Nephron progenitor cell (in vitro differentiated cells): ENCODE measurements at places on chromosomes 7 and 10.

DNA sequence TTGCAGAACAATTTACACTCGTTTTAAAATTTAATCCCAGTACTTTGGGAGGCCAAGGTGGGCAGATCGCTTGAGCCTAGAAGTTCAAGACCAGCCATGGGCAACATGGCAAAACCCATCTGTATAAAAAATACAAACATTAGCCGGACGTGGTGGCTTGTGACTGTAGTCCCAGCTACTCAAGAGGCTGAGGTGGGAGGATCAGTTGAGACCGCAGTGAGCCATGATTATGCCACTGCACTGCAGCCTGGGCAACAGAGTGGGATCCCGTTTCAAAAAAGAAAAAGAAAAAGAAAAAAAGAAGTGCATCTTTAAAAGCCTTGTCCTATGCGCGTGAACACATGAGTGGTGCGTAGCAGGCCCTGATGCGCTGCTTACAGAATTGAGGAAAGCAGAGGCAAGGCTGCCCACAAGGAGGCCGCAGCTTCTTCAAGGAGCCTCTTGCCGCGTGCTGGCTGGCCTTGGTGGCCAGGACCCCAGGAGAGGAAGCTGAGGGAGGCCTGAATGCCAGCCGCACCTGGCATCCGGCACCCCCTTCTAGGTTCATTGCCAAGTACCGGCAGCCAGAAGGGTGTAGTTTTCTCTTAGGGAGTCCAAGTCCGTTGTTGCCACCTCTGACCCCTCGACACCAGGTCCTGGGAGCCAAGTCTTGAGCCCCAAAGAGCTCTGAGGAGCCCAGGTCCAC lies 124.5 kb downstream of the UBE2H start:
- no peak for DNase-seq

GRCh38 chr7:152762056-152762455 lies 2.5 kb downstream of the ACTR3B start:
- no peak for DNase-seq

DNA sequence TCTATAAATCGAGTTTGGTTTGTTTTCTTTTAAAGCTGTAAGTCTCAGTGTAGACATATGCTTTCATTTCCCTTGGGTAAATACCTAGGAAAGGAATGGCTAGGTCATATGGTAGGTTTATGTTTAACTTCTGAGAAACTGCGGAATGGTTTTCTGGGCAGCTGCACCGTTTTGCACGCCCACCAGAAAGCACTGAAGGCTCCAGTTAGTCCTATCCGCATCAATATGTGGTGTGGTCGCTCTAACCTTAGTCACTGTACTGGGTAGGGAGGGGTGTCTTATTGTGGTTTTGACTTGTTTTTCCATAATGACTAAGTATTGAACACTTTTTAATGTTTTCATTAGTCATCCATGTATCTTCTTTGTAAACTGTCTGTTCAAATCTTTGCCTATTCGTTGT lies 279.5 kb upstream of the AKR1E2 start:
- no peak for DNase-seq

DNA sequence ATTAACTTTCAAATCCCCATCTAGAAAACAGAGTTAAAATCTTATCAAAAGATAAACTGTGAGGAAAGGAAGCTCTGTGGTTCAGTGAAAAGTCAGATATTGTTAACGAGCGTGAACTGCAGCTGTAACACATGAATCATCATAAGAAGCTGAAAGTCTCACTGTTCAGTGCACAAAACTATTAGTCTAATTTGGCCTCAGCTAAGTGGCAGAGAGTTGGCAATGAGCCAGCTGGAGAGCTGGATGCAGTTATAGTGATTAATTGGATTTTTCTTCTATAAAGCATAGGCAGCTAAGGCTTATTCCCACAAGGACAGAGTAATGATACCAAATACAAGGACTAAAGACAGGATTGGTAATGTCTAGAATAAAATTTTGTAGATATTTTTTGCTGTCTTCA lies 101.1 kb upstream of the ABCB5 start:
- peak; percentile 15 for DNase-seq

- no peak for DNase-seq
Measured at GRCh38 chr10:75105576-75106197, 5.8 kb upstream of the SAMD8 start.

DNA sequence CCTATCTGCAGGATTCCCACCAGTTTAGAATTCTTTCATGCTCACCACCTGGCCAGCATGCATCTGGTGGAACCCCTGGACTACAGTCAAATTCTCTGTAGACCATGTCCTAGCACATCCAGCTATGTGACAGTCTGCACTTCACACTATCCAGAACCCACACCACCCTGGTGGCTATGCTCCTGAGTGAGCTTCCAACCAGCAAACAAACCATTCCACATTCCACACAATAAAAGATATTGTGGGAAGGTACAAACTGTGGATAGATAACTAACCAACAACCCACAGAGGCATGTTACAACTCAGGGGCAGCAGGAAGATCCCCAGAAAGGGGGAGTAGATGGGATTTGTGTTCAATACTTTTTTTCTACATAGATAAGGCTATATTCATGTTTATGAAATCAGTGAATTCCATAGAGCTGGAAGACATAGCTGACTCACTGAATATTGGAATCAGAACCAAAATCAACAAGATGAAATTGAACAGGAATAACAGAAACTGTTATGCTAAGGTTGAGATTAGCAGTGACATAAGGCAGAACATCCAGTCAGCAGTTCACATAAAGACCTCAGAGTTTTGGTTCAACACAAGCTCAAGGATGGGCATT lies 72.5 kb downstream of the LRRC17 start:
- DNase-seq = no peak

GRCh38 chr10:44193166-44193565 lies 191.7 kb downstream of the CXCL12 start:
- no peak for DNase-seq

GRCh38 chr10:75717126-75717916 lies 285.9 kb downstream of the LRMDA start:
- no peak for DNase-seq

DNA sequence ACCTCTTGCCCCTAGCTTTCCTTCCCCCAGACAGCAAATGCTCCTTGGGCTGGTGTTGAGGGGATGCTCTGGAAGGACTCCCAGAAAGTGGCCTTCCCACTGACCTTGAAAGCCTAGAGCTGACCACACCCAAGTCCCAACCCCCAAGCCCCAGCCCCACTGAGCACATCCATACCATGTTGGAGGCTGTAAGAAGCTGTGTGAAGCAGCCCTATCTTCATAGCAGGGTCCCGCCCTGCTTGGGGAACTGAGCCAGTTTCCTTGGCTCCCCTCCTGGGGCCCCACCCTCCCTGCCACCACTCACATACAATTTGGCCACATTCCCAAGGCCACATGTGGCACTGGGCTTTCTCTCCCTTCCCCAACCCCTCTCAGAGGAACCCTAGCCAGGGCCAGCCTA lies 72.3 kb upstream of the CACUL1 start:
- no peak for DNase-seq

DNA sequence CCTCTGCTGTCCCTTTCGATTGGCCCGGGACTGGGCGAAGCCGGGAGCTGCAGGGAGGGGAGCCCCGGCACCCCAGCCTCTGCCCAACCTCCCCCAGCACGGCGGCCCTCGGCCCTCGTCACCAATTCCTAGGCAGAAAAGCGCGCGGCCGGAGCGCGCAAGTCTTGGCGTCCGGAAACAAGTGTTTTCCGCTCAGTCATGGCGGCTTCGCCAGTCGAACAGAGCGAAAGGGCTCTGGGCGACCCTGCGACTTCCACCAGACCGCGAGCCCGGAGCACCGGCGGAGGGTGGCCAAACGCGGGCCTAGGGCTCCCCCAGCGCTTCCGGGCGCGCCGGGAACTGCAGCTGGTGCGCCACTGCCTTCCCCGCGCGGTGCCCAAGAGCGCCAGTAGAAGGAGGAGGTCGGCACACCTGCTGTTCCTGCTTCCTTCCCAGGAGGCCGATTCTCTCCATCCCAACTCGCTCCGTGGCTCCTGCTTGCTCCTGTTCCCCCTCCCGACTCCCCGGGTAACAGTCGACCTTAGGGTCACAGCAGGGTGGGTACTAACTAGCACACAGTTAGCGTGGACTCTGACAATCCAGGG lies 729.9 kb downstream of the ZWINT start:
- DNase-seq = peak; percentile 88

DNA sequence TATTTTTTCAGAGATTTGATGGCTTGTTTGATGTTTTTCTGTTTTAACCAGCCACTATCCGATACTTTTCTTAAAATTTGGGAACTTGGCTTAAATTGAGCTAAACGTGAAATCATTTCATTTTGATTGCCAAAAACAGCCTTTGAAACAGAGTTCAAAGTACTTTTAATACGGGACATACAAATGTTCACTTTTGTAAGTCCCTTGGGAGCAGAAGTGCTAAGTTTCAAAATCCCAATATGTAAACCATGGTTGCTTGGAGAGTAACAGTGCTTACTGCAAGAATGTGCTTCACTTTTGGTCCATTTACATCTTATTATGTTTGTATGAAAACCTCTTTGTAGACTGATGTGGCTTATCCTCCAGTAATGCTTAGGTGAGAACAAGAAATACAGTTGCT lies 10.9 kb downstream of the PNPLA8 start:
- DNase-seq = no peak

DNA sequence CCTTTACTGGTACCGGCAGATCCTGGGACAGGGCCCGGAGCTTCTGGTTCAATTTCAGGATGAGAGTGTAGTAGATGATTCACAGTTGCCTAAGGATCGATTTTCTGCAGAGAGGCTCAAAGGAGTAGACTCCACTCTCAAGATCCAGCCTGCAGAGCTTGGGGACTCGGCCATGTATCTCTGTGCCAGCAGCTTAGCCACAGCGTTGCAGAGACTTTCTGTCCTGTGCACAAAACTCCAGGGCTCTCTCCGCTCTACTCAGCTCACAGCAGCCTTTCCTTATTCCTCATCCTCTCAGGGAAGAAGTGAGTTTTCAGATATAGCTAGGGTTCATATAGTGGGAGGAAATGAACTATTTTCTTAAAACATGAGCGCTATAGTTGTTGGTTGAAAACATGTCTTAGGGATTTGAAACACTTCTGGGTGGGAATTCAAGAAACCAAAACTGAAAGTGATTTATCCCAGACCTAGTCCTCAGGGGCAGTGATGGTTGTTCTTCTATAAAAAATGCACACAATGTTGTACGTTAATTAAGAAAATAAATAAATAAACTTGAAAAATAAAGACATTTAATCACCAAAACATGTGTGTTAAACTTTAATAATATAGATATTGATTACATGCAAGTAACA lies 150.2 kb upstream of the PRSS58 start:
- DNase-seq = no peak

DNA sequence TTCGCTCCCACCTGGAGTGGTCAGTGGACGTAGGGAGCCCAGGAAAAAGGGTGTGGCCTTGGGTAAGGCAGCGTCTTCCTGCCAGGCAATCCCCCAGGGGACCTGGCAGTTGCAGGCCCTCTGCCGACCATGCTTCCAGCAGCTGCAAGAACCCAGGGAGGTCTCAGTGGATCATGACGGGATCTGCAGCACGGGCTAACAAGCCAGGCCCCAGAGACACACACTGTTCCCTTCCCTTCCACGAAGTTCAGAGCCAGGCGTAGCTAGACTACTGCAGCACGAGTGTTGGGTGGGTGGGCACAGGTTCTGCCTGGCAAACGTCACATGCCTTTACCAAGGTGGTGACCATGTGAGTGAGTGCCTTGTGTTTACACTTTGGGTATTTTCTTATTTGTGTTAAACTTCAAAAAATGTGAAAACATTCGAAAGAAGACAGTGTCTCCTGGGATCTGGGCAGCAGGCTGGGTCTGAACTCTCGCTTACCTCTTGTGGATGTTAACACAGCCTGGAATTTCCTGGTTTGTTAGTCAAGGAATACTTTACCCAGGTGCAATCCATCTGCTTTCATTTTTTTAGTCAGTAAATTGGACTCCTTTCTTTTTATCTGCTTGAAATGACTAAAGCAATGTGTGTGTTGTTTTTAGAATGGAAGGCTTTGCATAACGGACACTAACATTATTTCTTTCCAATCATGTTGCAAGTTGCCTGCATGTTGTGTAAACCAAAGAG lies 48.2 kb upstream of the VIPR2 start:
- no peak for DNase-seq

- no peak for DNase-seq
Measured at GRCh38 chr7:126720232-126720631, 532.5 kb downstream of the GRM8 start.
